Activated CD8-positive, alpha-beta memory T cell treated with anti-CD3 and anti-CD28 coated beads for 48 hours (primary cell): ENCODE measurements at places on chromosomes 7 and 10.

DNA sequence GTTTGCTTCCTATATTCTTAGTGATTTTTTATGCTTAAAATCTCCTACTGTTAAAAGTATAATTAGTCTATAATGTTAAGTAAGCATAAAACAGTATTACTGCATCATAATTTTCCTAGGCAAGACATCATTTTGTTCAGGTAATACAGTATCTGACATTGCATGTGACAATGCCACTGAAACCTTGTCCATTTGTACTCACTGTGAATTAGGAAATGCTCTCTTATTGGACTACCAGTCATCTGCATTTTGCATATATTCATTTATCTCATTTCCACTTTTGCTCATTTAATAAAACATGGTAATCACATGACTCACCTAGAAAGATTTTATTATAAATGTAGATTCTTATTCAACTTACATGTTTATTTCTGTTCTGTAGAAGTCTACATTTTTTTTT lies 379.1 kb downstream of the ETV1 start:
- DNase-seq = no peak

DNA sequence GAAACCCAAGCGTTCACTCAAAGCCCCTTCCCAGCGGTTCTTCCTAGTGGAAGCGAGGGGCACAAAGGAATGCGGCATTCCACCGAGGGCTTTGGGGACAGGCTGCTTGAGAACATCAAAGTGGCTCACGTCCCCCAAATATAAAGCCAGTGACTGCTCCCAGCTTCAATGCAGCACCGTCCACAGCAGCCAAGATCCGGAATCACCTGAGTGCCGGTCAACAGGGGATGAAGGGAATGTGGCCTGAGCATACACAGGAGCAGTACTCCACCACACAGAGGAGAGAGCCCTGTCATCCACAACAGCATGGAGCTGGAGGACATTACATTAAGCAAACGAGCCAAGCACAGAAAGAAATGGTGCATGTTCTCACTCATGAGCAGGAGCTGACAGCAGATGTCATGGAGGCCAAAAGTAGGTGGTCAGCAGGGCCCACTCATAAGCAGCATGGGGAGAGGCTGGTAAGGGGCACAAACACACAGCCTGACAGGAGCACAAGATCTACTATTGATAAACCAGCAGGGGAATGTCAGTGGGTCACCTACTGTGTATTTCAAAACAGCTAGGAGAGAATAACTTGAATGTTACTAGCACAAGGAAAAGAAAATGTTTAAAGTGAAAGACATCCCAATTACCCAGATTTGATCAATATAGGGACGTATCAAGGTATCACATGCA lies 79.5 kb downstream of the DIP2C start:
- DNase-seq = no peak

- DNase-seq = no peak
Measured at GRCh38 chr7:74344786-74345185, 55.6 kb downstream of the CLIP2 start.

GRCh38 chr10:82628373-82628772 lies 753.4 kb downstream of the NRG3 start:
- DNase-seq = no peak

GRCh38 chr10:59770689-59771088 lies 17.4 kb upstream of the MRLN start:
- DNase-seq = no peak

DNA sequence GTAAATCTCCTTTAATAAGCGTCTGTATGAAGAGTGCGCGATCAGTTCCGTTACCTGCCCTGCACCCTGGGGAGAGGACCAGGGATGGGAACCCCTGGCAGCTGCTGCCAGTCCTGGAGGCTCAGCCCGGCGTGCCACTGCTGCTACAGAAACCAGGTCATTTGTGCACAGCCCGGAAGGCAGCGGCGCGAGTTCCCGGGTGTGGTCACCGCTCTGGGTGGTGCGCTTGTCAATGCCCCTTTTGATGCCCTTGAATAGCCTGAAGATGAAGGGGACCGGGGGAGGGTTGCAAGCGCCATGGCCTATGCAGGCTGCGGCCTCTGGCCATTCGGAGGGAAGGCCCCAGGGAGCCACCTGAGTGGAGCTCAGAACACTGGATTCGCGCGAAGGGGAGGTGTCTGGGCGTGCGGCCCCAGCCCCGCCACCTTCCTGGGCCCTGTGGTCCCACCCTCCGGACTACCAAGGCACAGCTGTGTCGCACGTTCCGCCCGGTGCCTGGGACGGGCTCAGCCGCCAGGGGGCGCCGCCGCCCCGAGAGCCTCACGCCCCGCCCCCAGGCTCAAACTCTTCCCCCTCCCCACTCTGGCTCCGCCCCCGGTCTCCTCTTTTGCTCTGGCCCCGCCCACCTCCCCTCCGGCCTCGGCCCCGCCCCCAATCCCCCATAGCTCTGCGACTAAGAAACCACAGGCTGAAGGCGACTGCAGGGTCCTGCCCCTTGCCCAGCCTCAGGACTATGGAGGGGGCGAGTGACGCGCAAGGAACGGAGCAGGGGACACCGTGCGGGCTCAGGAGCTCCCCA lies 16.5 kb downstream of the AP5Z1 start:
- peak; percentile 64 for DNase-seq

DNA sequence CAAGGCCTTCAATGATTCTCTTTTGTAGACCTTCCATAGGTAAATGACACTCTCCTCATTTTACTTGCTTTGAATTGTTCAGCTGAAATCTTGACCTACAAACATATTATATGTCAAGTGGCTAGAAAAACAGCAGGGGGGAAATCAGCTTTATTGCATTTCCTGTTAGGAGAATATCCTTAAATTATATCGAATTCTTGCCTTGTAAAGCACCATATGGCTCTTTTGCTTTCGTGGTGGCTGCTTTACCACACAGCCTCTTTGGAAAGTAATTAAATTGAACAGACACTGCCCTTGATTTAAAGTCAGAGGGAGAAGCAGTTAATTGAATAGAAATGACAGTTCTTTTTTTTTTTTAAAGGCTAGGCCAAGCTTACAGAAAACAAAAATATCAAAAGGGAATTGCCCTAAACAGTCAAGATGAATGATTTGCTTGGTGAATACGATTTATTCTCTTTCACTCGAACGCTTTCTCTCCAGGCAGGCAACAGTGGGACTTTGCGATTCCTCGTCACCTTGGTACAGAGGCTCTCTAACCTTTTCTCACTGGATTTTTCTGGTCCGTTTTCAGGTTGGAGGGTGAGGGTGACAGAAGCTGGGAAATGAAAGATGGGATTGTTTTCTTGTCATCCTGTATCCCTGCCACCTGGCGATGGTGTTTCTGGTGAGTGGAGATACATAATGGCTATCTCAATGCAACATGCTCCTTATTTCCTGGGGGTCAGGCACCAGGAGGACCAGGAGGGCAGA lies 126.0 kb downstream of the GATA3 start:
- DNase-seq = no peak

DNA sequence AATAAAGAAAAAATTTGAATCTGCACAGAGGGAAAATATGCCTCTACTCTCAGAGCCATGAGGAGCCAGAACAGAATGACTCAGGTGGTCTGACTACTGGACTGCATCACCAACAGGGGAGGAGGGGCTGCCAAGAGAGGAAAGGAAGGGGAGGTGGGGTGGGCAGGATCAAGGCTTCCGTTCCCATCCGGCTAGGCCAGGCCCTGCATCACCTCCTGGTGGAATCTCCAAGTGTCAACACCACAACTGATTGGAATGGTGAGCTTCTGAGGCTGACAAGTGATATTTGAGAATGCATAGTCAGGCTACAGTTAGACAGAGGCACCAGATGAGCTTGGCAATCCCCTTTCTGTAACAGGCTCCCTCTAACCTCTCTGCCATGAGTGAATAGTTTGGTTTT lies 10.4 kb upstream of the GPR26 start:
- DNase-seq = no peak

DNA sequence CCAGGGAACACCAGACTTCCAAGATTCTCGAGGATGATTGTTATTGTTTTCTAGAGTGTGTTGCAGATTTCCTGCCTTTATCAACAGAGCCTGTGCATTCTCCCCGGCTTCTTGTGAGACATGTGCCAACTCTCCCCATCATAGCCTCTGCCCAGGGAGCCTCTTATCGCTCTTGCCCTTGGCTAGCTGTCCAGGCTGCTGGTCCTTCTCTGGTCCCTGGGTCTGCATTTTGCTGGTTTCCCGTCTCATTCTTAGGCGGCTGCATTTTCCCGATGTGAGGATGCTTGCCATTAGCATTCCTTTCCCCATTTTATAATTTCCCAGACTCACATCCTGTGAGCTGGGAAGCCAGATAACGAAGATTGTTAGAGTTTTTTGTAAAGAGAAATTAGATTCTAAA lies 15.2 kb downstream of the SLC13A4 start:
- no peak for DNase-seq

- DNase-seq = no peak
Measured at GRCh38 chr10:6187278-6187677, 15.5 kb upstream of the PFKFB3 start.

DNA sequence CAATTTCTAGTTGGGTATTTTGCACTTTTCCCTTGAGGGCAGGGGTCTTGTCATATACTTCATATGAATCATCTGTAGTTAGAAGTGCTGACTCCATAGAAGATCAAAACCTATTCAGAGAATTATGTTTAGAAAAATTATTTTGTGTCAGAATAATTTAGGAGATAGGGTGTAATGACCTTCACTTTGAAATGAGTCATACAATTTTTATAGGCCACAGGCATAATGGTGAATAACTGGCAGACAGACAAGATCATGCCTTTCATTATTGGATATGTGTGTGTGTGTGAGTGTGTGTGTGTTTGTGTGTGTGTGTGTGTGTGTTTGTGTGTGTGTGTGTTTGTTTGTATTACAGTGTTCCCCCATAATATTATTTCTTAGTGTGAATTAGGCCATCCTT lies 523.0 kb downstream of the ANKRD7 start:
- DNase-seq = no peak

DNA sequence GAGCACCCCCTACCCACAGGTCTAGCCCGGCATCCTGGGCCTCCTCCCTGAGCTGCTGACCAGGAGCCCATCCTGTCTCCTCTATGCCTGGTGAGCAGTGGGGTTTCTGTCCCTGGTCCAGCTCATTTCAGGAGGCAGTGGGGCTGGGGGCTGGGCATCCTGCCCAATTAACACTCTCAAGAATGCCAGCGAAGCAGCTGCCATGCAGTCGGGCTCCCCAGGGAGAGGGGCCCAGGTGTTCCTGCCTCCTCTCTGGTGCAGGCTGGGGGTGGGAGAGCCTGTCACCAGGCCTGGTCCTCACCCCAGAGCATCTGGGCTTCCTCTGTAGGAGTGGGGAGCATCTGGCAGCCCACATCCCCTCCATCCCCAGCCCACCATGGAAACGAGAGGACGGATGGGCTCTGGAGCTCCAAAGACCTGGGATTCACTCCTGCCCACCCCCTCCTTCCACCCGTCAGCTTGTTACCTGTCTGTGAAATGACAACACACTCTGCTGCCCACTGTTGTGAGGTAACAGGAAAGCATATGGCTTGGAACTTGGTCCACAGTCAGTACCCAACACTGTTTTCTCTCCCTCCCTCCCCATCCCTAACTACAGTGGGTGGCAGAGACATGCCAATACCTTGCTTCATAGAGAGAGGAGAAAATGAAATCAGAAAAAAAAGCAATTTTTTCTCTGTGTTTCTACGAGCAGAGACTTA lies 69.1 kb downstream of the SLIT1 start:
- DNase-seq = no peak

- DNase-seq = no peak
Measured at GRCh38 chr7:94901981-94902380, 5.4 kb upstream of the PPP1R9A start.

DNA sequence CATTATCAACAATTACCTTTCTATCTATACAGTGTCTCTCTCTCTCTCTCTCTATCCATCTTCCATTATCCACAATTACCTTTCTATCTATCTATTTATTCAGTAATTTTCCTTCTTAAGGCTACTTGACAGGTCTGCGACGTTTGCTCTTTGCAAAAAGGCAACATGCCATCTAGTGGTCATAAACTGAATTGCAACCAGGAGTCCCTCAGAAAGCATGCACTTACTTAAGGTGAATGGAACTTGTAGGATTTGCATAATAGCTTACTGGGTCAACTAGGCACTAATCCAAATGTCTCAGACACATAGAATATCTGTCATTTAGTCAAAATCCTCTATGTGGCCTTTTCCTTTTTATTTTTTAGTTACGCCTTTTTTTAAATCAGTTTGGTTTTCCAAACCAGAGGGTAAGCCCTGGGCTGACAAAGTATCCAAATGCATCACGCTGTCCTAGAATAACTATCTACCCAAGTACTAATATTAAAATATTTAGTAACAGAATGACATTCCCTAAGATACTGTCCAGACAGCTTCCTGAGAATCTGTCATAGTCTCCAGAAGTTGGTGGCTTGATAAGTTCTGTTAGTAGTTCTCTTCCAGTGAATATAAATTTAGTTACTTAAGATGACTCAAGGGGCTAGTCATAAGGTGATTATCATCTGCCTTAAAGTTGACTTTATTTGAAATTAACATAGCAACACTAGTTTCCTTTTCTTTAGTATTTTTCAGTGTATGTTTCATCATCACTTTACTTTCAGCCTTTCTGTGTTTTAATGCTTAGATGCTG lies 208.3 kb downstream of the PPP1R3A start:
- DNase-seq = peak; percentile 19

DNA sequence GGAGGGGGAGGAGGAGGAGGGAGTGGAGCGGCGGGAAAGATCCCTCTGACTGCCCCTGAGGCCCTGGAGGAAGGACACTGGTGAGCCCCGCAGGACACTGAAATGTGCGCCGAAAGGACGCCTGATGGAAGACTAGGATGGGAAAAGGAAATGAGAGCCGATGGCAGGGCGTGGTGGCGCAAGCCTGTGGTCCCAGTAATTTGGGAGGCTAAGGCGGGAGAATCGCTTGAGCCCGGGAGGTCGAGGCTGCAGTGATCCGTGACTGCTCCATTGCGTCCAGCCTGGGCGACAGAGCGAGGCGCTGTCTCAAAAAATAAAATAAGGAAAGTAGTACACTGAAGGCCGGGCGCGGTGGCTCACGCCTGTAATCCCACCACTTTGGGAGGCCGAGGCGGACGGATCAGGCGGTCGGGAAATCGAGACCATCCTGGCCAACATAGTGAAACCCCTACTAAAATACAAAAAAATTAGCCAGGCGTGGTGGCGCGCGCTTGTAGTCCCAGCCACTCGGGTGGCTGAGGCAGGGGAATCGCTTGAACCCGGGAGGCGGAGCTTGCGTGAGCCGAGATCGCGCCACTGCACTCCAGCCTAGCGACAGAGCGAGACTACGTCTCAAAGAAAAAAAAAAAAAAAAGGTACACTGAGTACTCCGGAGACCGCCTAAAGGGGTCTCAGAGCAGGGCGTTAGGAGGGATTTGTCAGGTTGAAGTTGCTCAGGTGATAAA lies 561 bp upstream of the HNRNPF start:
- no peak for DNase-seq

- no peak for DNase-seq
Measured at GRCh38 chr7:3272691-3273141, 28.3 kb upstream of the SDK1 start.

DNA sequence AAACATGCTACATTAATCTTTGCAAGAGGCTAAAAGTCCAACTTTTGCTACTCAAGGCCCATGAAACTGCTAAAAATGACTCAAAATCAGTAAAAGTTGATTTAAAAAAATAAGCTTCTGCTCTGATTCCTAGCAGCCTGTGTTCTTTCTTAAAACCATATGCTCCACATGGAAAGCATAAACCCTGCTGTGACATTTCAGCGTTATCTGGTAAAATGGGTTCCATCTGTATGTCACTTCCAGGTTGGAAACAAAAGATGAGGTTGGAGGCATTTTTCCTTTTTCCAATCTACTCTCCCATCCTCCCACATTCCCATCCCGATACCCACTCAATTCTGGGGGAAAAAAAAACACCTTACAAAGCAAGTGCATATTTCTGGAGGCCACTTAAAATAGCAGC lies 439.5 kb downstream of the NEBL start:
- no peak for DNase-seq
